ENCODE measurements at places on chromosomes 2 and 18. TPM values are rescaled to one million over a fixed set of nuclear protein-coding genes. Genes with fewer than 3 reads are reported as not detected.

Gene TWIST2
- total RNA-seq, result 214 TPM

- H3K27me3 ChIP-seq, result no peaks in the 10 kb centered on the region
- H3K4me3 ChIP-seq, result peak overlapping the region; percentile 86
- no peaks in the 10 kb centered on the region for H3K36me3 ChIP-seq
- H3K27ac ChIP-seq, result peak overlapping the region; percentile 95
Observed at GRCh38 chr2:160491911-160492371, 1.7 kb downstream of the RBMS1 start.

DNA sequence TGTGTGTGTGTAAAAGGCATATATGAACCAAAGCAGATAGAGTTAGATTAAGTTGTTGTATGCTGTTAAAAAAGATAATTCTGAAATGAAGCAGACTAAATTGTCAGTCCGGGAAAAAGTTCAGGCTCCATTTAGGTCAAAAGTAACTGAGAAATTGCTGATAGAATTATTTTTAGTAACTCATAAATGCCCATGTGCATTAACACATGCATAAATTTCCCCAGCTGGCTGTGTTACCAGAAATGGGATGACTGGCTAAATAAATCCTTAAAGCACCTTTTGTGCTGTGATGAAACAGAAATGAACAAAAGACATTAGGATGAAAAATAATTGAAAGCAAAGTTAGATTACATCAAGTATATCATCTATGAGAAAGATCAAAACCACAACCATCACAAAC is 111.3 kb downstream of the NYAP2 start:
- no peak overlapping the region for H3K27ac ChIP-seq
- DNase-seq, result no peak

- H3K27ac ChIP-seq, result no peak overlapping the region
- DNase-seq, result no peak
- H3K27me3 ChIP-seq, result no peaks in the 10 kb centered on the region
- no peaks in the 10 kb centered on the region for H3K36me3 ChIP-seq
Observed at GRCh38 chr2:128385365-128385764, 66.7 kb upstream of the HS6ST1 start.

GRCh38 chr2:176407706-176408105 is 138.5 kb downstream of the MTX2 start:
- no peak overlapping the region for H3K27ac ChIP-seq
- no peaks in the 10 kb centered on the region for H3K36me3 ChIP-seq
- DNase-seq, result no peak
- no peaks in the 10 kb centered on the region for H3K4me1 ChIP-seq
- H3K27me3 ChIP-seq, result no peaks in the 10 kb centered on the region
- H3K4me3 ChIP-seq, result no peak overlapping the region

GRCh38 chr2:26475037-26475436 is 2.9 kb downstream of the OTOF start:
- no peak overlapping the region for H3K27ac ChIP-seq
- peaks cover 7% of the 10 kb centered on the region for H3K4me1 ChIP-seq
- no peak overlapping the region for H3K4me3 ChIP-seq
- no peaks in the 10 kb centered on the region for H3K27me3 ChIP-seq
- no peak for DNase-seq

Gene CELF4
- total RNA-seq, result 2.2 TPM

DNA sequence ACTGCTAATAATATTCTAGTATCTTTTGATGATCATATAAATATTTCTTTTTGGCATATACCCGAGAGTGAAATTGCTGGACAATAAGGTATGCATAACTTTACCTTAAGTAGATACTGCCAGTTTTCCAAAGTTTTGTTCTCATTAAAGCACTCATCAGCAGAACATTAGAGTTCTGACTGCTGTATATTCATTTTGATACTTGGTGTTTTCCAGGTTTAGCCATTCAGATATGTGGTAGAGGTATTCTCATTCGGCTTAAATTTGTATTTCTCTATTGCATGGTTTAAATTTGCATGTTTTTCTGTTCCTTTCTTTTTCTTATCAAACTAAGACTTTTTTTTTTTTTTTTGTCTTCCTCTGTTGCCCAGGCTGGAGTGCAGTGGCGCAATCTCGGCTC is 18.2 kb downstream of the CYBRD1 start:
- H3K27me3 ChIP-seq, result no peaks in the 10 kb centered on the region
- H3K4me1 ChIP-seq, result peaks cover 10% of the 10 kb centered on the region
- peaks cover 3% of the 10 kb centered on the region for H3K36me3 ChIP-seq
- DNase-seq, result no peak
- no peak overlapping the region for H3K27ac ChIP-seq

DNA sequence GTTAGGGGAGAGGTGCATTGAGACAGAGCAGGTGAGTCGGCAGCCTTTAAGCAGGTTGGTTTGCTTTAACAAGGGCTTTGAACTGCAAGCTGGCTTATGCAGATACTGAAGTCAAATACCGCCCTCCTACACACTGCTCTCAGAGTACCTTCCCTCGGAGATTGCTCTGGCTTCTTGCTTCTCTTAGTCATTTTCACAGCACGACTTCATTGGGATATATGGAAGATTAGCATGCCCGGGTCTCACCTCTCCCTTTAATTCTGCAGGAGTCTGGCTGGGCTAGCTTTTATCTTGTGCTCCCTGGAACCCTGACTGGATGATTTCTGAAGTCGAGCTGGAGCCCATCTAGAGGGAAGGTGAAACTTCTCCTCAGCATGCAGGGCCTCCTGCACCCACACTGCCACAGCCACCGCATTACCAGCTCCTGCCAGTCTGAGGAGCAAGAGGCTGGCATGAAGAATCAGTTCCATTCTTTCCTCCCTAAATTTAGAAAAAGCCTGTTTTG is 395.5 kb upstream of the HNRNPA3 start:
- no peak for DNase-seq
- H3K4me1 ChIP-seq, result peaks cover 5% of the 10 kb centered on the region
- H3K36me3 ChIP-seq, result no peaks in the 10 kb centered on the region
- H3K27me3 ChIP-seq, result no peaks in the 10 kb centered on the region
- H3K4me3 ChIP-seq, result no peak overlapping the region

DNA sequence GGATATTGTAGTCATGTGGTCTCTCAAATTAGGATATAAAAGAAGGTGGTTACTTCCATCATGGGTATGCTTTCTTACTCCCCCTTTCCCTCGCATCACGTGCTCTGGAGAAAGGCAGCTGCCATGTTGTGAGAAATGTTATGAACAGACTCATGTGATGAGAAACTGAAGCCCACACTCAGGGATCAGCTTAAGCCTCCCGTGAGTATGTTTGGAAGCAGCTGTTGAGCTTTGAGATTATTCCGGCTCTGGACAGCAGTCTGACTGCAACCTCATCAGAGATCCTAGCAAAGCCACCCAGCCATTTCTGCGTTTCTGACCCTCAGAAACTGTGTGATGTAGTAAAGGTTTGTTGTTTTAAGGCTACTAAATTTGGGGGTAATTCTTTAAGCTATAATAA is 700.1 kb downstream of the ADCYAP1 start:
- DNase-seq, result no peak
- no peaks in the 10 kb centered on the region for H3K27me3 ChIP-seq
- no peaks in the 10 kb centered on the region for H3K36me3 ChIP-seq
- no peak overlapping the region for H3K4me3 ChIP-seq
- no peaks in the 10 kb centered on the region for H3K4me1 ChIP-seq
- H3K27ac ChIP-seq, result no peak overlapping the region

- no peak for DNase-seq
- no peak overlapping the region for H3K27ac ChIP-seq
- no peaks in the 10 kb centered on the region for H3K4me1 ChIP-seq
- no peaks in the 10 kb centered on the region for H3K36me3 ChIP-seq
- H3K27me3 ChIP-seq, result no peaks in the 10 kb centered on the region
Observed at GRCh38 chr2:128208023-128208422, 110.6 kb downstream of the HS6ST1 start.

- no peaks in the 10 kb centered on the region for H3K27me3 ChIP-seq
- H3K4me3 ChIP-seq, result no peak overlapping the region
- DNase-seq, result no peak
- no peaks in the 10 kb centered on the region for H3K36me3 ChIP-seq
- H3K27ac ChIP-seq, result no peak overlapping the region
- H3K4me1 ChIP-seq, result no peaks in the 10 kb centered on the region
Observed at GRCh38 chr2:147019311-147019710, 825.5 kb upstream of the ACVR2A start.

GRCh38 chr2:108323619-108324018 is 34.9 kb downstream of the SULT1C2 start:
- H3K4me1 ChIP-seq, result no peaks in the 10 kb centered on the region
- H3K36me3 ChIP-seq, result no peaks in the 10 kb centered on the region
- H3K27me3 ChIP-seq, result no peaks in the 10 kb centered on the region
- no peak for DNase-seq

DNA sequence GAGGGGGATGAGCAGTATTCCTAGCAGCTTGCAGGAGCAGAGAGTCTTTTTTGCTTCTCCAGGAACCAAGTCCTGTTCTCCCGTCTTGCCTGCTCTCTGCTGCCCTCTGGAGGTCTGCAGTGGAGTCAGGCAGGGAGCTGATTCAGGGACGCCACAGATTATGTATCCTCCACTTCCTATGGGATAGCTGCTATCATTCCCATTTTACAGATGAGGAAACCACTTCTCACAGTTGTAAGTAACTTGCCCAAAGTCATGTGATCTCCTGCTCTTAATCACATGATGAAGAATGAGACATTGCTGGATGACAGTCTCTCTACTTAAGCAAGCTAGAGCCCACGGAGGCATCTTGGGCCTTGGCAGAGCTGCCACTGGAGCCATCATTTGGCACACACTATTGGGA is 8.3 kb downstream of the SLC4A5 start:
- no peaks in the 10 kb centered on the region for H3K36me3 ChIP-seq
- H3K4me3 ChIP-seq, result no peak overlapping the region
- H3K27me3 ChIP-seq, result no peaks in the 10 kb centered on the region
- H3K4me1 ChIP-seq, result no peaks in the 10 kb centered on the region

DNA sequence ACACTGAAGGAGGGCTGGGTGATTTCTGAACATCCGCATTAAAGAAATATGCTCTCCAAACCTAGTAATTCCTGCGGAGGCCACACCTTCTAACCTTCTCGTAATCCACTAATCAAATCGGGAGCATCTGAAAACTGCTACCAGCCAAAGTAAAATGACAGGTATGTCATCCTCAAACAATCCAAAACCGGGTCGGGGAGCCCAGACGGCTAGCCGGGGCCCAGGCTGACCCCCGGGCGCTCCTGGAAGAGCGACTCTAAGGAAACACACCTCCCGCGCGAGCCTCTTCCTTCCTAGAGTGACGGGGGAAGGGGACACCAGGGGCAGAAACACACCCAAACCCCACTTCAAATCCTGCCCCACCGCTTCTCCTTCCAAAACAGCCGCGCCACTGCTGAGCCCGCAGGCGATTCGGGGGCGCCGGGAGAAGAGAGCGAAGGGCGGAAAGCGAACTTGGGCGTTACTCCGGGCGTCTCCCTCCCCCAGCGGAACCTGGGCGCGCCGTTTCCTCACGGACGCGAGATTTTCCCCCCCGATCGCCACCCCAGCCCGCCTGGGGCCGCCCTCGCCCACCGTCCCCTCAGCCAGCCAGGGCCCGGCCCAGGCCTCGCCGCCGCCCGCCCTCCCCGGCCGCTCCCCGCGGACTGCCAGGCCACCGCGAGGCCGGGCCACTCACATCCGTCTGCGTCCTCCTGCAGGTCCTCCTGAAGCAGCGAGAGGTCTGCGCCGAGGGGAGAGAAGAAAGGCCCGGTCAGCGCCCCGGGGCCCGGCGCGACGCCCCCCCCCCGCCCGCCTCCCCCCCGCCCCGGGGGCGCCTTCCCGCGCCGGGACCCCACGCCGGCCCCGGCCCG is 584 bp downstream of the PPP4R1 start:
- no peaks in the 10 kb centered on the region for H3K27me3 ChIP-seq
- H3K27ac ChIP-seq, result peak overlapping the region; percentile 99
- H3K4me3 ChIP-seq, result peak overlapping the region; percentile 91

GRCh38 chr2:141741652-141742051 is 389.2 kb downstream of the LRP1B start:
- H3K27me3 ChIP-seq, result no peaks in the 10 kb centered on the region
- H3K27ac ChIP-seq, result no peak overlapping the region
- H3K4me1 ChIP-seq, result no peaks in the 10 kb centered on the region
- no peaks in the 10 kb centered on the region for H3K36me3 ChIP-seq
- no peak for DNase-seq

DNA sequence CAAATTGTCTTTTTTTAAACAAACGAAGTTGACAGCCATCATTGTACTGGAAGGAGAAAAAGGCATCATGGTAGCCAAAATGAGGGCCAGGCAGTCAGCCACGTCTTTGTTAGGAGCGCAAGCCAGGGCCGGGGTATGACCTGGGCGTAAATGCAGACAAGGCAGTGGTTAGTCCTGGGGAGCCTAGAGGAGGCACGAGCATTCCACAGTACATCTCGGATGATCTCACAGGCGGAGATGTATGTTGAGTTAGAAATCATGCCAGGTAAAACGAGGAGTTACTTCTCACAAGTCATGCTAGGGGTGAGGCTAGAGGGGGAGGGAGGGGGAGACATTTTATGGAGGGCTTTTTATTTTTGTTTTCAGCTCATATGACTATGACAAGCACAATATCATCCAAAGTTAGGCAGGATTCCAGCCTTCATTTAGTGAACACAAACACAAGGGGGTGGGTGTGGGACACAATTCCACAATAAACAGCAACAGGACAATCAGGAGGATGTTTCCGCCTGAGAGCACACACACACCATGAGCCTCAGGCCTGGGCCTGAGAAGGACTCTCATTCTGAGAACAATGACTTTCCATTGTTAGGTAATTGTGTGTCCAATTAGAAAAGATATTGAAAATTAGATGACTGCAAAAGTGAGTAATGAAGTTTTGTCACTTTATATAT is 64.4 kb upstream of the PGAP1 start:
- H3K27ac ChIP-seq, result no peak overlapping the region
- H3K36me3 ChIP-seq, result no peaks in the 10 kb centered on the region

- H3K27me3 ChIP-seq, result no peaks in the 10 kb centered on the region
- H3K27ac ChIP-seq, result no peak overlapping the region
- H3K4me3 ChIP-seq, result no peak overlapping the region
- no peak for DNase-seq
- H3K36me3 ChIP-seq, result no peaks in the 10 kb centered on the region
- H3K4me1 ChIP-seq, result peaks cover 31% of the 10 kb centered on the region
Observed at GRCh38 chr2:67876176-67876575, 186.6 kb downstream of the C1D start.

GRCh38 chr18:49023938-49024803 is 73.4 kb upstream of the SMAD7 start:
- H3K36me3 ChIP-seq, result no peaks in the 10 kb centered on the region
- DNase-seq, result peak; percentile 62

DNA sequence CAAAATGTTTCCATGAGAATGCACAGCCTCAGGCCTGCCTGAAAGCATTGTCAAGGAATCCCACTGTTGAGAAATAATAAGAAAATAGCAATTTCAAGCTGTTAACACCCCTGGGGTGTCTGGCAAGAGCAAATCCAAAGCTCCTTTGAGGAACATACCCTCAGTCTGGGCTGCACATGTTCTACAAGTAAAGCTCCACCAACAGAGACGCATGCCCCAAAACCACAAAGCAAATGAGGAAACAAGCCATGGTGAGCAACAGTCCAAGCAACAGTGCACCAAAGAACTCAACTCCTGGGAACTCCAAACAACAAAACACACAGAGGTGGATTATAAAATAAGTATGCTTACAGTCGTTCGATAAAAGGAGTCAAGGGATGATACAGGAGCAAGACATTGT is 40.3 kb downstream of the CYP27C1 start:
- no peak for DNase-seq
- H3K4me3 ChIP-seq, result no peak overlapping the region
- H3K4me1 ChIP-seq, result peaks cover 28% of the 10 kb centered on the region
- H3K36me3 ChIP-seq, result no peaks in the 10 kb centered on the region
- H3K27ac ChIP-seq, result no peak overlapping the region
